Liver (tissue), 10 donors: ENCODE measurements at places on chromosomes 6 and 20.

DNA sequence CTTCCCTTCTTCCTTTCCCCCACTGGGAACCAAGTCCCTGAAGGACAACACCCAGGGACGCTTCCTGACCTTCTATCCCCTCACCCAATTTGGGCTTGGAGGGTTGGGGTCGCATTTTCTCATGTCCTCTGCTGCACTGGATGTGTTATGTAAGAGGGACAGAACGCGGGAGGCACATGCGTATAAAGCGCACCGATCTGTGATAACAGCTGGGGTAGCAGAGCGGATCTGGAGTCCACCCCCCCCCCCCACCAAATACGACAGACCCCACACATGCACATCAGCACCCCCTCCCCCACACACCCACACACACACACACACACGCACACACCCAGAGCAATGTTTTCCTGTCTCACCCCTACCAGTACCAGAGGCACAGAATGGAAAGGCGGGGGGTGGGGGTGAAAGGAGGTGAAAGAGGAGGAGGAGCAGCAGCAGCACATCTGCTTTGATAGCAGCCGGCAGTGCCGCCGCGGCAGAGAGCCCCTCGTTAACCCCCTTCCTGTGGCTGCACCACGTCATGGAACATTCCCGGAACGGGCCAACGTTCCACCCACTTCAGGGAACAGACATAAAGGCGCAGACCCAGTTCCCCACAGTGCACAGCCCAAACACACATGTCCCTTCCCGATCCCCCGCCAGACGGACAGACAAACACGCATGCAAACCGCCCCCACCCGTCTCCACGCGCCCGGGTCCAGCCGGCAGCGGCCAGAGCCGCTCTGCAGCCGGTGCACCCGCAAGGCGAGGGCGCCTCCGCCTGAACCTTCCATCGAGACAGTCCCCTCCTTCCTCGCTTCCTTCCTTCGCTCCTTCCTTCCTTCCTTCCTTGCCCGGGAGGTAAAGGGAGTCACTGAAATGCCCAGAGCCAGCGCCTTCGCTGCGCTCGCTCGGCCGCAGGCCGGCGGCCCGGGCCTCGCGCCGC lies 590 bp downstream of the HIVEP2 start:
- DNase-seq: peak; percentile 70

DNA sequence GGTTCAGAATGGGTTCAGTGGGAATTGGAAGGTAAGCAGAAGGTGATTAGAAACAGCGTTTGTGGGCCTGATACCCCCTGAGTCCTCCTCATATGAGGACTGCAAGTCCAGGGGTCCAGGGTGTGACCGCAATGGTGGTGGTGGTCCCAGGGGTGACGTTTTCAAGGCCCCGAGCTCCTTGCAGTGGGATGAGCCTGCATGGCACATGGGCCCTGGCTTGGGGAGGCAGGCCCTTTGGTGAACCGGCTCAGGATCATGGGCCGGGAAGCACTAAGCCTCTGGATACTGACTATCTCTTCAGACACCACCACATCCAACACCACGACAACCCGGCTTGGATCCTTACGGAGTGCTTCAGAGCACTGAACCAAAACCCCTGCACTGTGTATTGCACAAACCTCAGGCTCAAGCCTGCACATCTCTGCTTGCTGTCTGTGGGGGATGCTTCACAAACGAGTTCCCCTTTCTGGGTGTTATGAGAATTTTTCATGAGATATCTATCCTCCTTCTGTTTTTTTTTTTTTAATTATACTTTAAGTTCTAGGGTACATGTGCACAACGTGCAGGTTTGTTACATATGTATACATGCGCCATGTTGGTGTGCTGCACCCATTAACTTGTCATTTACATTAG lies 67.9 kb downstream of the STK35 start:
- no peak for DNase-seq

DNA sequence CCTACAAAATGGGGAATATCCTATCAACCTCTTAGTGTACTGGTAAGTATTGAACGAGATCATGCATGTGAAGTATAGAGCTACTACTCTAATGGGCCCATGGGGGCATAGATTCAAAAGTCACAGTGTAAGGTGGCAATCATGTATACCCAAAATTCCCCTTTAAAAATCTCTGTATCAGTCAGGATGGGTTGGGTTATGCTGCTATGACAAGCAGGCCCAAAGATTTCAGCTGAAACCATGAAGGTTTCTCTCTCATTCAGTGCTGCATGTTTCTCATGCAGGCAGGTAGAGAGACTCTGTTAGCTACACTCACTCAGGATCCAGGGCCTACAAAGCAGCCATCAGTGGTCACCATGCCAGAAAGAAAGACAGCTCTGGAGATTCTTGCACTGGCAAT lies 166.6 kb downstream of the MAFB start:
- no peak for DNase-seq

GRCh38 chr20:43786885-43787284 lies 60.1 kb upstream of the GTSF1L start:
- no peak for DNase-seq

- no peak for DNase-seq
Measured at GRCh38 chr6:23526526-23526925, 599.5 kb upstream of the NRSN1 start.

DNA sequence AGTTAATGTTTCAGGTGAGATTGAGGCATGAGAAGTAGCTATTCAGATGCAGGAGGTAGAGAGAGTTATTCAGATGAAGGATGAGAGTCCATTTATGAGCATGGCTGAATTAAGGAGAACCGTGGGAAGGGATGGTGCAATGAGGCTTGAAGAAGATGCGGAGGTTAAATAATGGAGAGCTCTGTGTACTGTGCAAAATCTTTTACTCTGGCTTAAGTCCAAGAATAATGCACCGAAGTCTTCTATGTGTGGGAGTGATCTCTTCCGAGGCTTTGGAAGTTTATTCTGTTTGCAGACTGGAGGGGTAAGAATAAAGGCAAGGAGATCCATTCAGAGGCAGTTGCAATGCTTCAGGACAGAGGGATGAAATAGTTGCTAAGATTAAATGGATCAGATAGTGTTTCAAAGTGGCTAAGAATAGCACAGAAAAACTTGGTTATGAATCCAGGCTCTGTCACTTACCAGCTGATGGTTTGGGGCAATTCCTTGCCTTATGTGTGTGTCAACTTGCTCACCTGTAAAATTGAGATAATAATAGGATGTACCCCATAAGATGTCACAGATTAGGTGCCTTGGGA lies 467.1 kb downstream of the HDGFL1 start:
- DNase-seq: no peak

- DNase-seq: no peak
Measured at GRCh38 chr6:161736326-161736725, 462.5 kb upstream of the AGPAT4 start.

- no peak for DNase-seq
Measured at GRCh38 chr6:31621320-31621939, 915 bp downstream of the PRRC2A start.

DNA sequence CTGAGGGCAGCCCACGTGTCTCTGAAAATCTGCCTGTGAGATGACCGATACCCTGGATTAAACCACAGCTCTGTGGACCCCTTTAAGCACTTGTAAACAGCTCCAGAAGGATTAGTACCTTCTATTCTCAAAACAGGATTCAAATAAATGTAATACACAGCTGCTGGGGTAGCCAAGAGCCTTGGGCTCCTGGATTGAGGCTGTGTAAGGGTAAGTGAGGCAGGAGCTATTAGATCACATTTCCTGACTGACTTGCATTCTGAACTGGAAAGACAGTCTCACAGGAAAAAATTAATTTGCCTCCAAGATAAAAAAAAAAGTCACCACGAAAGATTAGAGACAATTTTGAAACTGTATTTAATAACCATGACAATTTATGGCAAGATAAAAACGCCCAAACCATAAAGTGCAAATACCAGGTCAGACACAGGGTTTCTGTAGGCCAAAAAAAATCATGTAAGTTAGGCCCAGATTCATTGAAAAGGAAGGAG lies 78.0 kb downstream of the TRMT11 start:
- DNase-seq: no peak

- no peak for DNase-seq
Measured at GRCh38 chr6:10404799-10405512, 9.9 kb downstream of the TFAP2A start.

DNA sequence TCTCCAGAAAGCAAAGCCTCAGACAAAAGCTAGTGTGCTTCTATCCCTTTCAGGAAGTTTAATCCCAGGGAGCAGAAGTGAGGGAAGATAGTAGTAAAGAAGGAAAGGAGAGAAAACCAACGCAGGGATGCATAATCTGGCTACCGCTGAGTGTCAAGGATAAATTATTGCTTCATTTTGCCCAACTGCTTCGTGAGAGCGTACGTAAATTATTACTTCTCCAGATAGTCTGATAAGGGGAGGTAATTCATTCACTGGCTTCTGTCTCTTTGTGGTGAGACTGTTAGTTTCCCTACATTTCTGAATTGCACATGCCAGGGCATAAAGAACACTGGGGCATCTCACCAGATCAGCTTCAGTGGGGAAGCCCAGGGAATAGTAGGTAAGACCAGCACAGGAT lies 539.7 kb downstream of the PHF3 start:
- DNase-seq: no peak

DNA sequence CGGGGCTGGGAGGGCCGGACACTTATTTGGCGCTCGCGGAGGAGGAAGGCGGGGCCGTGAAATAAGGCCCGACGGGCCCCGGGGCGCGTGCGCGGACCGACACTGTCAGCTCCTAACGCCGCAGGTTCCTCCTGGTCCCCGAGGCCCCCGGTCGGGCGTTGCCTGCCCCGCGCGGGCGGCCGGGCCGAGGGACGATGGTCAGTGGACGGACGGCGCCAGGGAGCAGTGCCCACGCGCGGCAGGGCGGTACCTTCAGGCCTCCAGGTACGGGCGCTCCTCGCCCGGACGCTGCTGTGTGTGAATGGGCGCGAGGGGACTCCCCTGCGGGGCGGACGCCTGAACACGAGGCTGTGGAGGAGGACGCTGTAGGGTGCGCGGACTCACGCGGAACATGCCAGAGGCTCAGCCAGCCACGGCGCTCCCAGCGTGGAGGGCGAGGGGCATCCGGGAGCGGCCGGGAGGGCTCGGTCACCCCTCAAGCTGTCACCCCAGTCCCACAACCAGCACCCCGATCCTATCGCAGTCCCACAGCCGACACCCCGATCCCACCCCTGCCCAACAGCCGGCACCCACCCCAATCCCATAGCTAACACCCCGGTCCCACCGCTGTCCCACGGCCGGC lies 339 bp upstream of the GMEB2 start:
- peak; percentile 96 for DNase-seq

- no peak for DNase-seq
Measured at GRCh38 chr6:53792973-53793317, 1.9 kb upstream of the LRRC1 start.
